ENCODE measurements at places on chromosomes 6 and 20.

DNA sequence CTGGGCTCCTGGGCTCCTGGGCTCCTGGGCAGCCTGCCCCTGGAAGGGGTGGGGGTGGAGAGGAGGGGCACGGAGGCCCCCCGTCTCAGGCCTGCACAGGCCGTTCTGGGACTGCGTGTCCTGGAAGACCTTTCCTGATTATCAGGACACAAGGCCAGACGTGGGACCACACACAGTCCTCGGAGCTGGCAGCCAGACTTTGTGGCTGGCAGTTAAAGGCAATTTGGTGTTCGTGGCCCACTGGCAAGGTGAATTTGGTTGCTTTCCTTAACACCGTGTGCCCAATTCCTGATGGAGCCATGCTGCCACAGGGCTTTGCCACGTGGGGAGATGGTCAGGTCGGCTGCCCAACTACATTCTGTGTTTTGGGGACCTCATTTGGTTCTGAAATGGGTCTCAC is 113.5 kb downstream of the SMOC2 start:
- no peak for DNase-seq

DNA sequence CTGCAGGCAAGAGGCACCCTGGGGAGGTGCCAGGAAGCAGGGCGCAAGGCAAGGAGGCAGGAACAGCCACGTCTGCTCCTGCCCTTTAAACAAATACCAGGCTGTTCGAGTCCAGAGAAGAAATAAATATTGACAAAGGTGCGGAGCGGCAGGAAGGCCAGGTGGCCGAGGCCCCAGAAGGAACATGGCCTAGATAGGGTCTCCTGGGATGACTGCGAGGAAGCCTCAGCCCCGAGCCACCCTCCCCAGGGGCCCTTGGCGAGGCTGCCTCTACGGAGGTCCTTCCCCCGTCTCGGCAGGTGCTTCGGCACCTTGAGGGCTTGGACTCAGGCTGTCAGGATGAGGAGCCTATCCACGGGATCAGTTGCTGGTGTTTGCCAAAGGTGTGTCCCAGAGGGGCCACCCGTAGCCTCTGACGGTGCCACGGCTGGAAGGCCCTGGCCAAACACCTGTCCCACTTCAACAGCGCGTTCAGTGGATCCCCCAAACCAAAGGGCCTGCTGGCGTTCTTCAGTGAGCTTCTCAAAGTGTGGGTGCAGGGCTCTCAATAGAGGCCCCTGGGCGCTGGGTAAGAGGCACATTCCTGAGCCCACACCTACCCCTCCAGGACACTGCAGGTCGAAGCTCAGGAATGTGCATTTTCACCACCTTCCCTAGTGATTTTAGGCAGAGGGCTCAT is 39.8 kb downstream of the SNX5 start:
- no peak for DNase-seq

- DNase-seq: no peak
Observed at GRCh38 chr6:138598562-138599173, 99.4 kb upstream of the NHSL1 start.

DNA sequence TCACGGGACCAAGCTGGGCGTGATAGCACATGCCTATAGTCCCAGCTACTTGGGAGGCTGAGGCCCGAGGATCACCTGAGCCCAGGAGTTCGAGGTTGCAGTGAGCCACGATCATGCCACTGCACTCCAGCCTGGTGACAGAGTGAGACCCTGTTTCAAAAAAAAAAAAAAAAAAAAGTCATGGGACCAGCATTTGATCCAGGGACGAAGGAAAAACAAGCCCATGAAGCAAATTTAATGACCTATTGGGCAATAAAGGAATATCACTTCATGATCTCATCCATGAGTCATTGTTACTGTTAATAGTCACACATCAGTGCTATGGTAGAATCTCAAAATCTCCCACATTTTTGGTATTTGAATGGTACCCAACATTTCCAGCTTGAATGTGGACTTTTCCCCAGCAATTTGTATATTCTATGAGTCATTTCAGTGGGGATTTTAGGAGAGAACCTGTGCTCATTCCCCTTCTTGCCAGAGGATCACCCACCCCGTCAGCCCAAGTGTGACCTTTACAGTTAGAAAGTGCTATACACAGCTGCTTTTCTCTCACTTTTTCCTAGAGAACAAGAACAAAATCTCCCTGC is 8.5 kb upstream of the SOD2 start:
- DNase-seq: no peak

DNA sequence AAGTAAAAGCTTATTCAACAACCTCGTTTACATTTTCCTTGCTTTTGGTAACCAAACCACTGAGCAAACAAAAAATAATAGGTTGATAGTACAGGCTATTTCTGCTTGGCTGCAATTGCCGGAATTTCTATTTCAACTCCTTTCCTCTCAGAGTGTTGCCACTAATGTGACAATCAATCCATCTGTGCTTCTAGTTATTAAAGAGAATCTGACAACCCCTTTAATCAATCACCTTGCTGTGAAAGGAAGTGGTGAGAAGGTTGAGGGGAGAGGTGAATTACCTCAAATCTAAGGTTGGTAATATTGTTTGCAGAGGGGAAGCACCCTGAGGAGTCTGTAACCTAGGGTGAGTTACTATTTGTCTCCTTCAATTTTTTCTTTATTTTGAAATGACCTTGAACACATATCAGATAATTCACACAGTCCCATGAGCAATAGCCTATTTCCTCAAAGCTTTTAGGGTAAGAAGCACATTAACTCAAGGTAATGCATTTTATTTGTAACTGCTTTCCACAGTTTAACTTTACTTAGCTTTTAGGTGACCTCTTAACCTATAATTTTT is 603.4 kb downstream of the MMUT start:
- DNase-seq: no peak

GRCh38 chr20:57893366-57893999 is 183.7 kb upstream of the PMEPA1 start:
- no peak for DNase-seq

DNA sequence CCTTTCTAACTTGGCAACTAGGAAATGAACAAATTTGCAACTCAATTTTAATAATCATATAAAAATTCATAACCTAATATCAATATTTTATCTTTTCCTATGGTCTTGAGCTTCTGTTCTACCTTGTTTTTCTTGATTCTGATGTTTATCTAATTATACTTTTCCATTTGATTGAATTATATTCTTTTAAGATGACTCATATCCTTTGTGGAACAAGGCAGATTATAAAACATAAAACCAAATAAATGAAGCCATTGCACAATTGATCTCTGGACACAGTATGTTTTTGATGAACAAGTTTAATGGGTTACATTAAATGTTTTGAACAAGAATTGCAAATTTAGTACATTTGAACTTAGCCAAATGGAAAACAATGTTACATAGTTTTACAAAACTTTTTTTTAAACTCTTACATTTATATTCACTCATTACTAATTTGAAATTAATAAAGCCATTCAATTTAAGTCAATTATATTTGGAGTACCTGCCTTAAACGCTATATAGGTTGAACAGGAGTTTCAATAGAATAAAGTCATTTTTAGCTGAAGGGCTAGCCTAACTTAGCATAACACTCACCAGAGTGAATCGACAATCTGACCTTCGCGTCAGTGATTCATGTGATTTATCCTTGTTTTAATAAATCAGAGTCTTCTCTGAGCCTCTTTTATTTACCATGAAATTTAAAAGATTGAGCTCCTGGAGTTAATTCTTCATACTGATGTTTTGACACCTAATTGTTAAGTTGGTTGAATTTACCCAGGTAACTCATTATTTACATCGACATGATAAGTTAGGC is 3.8 kb downstream of the NCOA7 start:
- no peak for DNase-seq

GRCh38 chr6:119495230-119495683 is 145.7 kb upstream of the MAN1A1 start:
- DNase-seq: no peak

DNA sequence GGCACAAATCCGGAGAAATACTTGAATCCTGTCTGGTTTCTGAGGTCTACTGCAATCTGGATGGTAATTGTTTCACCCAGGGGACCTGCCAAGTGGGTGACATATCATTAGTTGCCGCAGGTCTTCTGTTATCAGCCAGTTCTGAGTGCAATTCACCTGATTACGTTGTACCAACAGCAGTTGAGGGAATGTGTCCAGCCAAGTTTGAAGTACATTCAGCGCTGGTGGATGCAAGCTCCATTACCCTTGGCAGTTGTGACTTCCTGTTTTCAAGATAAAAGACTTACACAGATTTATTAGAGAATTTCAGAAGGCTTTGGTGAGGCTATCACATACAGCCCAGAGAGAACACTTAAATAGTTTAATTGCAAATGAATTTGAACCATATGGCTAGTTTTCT is 42.8 kb downstream of the FNDC1 start:
- no peak for DNase-seq

DNA sequence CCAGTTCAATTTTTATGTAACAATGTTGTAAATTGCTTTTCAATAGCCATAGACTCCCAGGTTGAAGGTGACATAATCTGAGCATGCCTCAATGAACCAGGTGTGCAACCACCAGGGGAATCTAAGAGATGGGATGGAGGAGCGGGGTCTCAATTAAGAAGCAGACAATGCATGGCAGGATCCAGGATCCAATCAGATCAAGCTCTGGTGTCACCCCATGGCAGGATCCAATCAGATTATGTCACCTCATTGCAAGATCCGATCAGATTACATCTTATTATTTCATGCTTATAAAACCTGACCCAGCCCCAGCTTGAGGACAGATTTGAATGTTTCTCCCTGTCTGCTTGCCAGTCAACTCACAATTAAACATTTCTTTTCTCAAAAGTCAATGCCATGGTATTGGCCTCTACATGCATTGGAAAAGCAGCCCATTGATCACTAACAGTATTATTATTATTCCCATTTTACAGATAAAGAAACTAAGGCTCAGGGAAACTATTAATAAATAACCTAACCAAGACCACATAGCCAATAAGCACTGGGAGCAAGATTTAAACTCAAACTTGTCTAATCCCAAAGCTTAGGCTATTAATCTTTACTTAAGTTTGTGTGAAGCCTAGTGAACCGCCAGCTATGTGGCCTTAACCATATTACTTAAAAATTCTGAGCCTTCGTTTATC is 14.3 kb upstream of the SIRT5 start:
- no peak for DNase-seq

- DNase-seq: no peak
Observed at GRCh38 chr6:153449279-153449678, 318.2 kb upstream of the RGS17 start.

DNA sequence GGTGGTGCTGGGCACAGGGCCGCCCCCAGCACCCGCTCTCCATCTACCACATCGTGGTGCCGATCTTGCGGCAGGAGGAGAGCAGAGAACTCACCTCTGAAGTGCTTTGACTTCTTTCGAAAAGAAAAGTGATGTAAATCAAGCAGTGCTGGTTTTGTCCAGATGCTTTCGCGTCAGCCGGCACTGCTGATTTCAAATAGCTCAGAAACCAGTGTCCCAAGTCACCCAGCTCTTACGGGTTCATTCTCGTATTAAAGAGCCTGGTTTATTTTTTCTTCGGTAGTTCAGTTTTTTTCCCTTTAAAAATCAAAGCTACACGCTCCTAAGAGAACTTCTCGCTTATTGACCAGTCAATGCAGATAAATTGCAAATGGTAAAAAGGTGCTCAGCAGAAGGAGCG is 32.1 kb downstream of the MYT1 start:
- DNase-seq: no peak

DNA sequence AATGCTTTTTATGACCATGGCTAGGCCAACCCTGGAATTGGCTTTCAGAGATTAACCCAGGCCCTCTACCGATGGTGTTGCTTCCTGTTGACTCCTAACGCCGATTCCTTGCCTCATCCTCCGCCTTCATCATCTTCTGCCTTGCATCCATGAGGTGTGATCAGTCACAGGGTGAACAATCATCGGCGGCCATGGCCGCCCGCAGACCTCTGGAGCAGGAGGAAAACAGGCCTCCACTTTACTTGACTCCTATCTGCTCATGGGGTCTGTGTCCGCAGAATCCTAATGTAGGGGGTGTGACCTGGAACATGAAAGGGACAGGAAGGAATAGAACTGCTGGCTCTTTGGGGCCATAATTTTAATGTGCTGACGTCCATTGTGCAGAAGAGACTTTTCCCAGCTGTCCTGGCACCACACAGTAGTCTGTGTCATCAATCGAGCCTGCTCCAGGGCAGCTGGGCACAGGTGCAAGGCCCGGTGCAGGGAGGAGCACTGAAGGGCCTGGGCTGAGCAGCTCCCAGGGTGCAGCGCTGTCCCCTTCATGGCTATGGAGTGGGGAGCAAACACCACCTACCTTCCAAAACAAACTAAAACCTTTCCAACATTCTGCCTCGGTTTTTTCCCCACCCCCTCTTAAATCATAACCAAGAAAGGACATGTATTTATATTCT is 8.0 kb downstream of the SLC22A3 start:
- no peak for DNase-seq

DNA sequence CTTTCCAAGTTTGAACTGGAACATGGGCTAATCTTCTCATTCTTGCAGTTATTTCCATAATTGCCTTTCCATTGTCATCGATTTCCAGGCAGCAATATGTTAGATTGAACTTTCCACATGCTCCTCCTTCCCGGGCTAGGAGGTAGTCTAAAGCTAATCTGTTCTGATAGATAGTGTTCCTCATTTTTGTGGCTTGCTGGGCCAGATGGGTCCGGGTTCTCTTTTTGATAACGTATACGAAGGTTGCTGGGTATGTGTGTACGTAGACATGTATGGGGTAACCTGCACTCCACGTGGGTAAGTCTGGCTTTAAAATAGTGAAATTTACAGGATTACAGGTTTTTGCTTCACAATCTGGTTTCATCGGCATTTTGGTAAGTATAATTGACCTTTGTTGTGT is 14.0 kb upstream of the GMPR start:
- DNase-seq: no peak

- DNase-seq: no peak
Observed at GRCh38 chr6:44572346-44572745, 184.8 kb downstream of the CDC5L start.

- DNase-seq: no peak
Observed at GRCh38 chr20:47228654-47229053, 127.8 kb downstream of the ZMYND8 start.

DNA sequence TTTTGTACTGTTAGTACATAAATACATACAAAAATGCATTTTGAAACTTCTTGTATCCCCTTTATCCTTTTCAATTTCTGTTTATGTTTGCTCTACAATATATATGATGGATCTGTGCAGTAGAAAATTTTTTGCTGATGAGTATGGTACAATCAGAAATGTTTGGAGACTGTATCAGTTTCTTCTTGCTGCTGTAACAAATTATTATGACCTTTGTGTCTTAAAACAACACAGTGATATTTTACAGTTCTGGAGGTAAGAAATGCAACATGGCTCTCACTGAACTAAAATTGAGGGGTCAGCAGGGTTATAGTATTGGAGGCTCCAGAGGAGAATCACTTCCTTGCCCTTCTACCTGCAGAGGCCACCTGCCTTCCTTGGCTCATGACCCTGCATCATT is 184.4 kb downstream of the EYA2 start:
- no peak for DNase-seq

- DNase-seq: no peak
Observed at GRCh38 chr20:59164686-59165391, 1.2 kb downstream of the ZNF831 start.
